ENCODE measurements at places on chromosomes 13 and 19.

GRCh38 chr13:79910875-79911540, 429.9 kb downstream of the SPRY2 start:
- DNase-seq = no peak

GRCh38 chr19:30911491-30911890, 437.7 kb downstream of the TSHZ3 start:
- DNase-seq = no peak

- no peak for DNase-seq
These were observed 142.1 kb downstream of the GPC6 start for GRCh38 chr13:93368718-93369117.

- DNase-seq = no peak
These were observed 136.6 kb upstream of the USP29 start for GRCh38 chr19:56983171-56983570.

- no peak for DNase-seq
These were observed 114.4 kb upstream of the SERTM1 start for GRCh38 chr13:36559375-36559774.

DNA sequence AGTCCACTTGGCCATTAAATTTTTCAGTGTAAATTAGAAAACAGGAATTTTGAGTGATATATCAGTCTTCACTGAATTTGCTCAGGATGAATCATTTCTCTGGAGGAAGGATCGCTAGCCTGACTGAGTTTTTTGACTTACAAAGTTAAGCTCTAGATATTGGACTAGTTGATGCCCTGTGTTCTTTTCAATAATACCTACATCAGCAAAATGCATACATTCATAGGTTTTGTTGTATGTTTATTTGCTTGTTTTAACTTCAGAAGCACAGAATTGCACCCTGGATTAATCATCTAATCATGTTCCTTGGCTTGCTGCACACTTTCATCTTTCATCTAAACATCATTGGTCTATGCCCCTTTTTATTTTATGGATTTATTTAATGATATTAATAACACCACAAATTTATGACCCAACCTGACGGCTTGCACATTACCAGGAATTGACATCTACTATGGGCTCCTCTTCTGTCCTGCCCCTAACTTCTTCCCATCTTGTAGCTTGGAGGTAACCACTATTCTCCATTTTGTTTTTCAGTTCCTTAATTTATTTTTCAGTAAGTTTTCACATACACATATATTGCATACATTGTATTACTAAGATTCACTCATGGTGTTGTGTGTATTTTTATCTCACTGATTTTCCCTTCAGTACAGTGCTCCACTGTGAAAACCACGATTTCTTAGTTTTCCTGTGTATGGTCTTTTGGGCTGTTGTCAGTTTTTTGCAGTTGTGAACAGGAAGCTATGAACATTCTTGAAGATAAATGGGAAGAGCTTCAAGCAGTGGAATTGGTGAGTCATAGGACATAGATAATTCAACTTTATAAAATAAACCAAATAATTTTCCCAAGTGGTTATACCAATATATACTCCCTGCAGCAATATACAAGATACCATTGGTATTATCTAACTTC, 23.3 kb downstream of the COMMD6 start:
- DNase-seq = peak; percentile 55

- DNase-seq = no peak
These were observed 340.2 kb downstream of the DIAPH3 start for GRCh38 chr13:59823486-59823885.

- DNase-seq = peak; percentile 34
These were observed 20.6 kb downstream of the FFAR2 start for GRCh38 chr19:35468637-35469036.

DNA sequence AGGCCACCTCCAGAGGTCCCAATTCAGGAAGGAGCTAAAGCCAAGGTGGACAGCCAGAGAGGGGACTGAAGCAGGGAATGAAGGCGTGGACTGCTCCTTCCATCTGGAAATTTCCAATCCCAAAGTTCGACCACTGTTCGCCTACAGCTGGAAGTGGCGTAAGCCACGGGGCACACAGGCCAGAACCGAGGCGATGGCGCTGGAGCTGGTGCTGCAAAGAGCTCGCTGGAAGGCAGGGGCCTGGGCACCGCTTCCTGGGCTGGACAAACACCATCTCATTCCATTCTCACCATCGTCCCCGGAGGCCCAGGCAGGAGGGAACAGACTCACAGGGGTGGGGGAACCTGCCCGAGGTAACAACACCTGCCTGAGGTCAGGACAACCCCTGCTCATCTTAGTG, 4.2 kb downstream of the MAP2K2 start:
- DNase-seq = no peak

- DNase-seq = no peak
These were observed 940 bp upstream of the DCUN1D2 start for GRCh38 chr13:113491418-113491883.

GRCh38 chr19:16261584-16262368, 62.9 kb upstream of the KLF2 start:
- DNase-seq = peak; percentile 26

DNA sequence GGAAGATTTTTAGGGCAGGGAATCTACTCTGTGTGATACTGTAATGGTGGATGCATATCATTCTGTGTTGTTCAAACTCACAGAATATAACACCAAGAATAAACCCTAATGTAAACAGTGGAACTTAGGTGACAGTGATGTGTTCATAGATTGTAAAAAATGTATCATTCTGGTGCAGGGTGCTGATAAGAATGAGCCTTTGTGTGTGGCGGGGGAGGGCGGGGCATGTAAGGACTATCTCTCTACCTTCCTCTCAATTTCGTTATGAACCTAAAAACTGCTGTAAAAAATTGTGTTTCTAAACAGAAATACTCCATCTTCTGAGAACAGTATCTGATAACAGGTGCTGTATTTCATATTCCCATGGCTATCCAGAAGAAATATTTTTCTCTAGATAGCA, 35.6 kb downstream of the TNFRSF19 start:
- no peak for DNase-seq

DNA sequence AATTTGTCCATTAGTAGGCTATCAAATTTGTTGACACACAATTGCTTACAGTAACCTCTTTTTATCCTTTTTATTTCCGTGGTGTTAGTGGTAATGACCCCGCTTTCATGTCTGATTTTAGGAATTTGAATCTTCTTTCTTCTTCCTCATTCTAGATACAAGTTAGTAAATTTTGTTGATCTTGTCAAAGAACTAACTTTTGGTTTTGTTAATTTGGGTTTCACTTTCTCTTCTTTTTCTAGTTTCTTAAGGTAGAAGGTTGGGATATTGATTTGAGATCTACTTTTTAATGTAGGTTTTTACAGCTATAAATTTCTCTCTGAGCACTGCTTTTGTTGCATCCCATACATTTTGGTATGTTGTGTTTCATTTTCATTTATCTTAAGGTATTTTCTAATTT, 53.3 kb upstream of the SLC7A1 start:
- DNase-seq = no peak

GRCh38 chr13:41364043-41364442, 53.0 kb downstream of the NAA16 start:
- no peak for DNase-seq

Measured in GF-D8 (cell line).